ENCODE measurements at places on chromosomes 1 and 21.

- DNase-seq: no peak
These were observed 477.1 kb upstream of the VAMP3 start for GRCh38 chr1:7293702-7294629.

GRCh38 chr1:190104961-190105360, 372.7 kb downstream of the BRINP3 start:
- no peak for DNase-seq

GRCh38 chr1:10825592-10825991, 29.1 kb upstream of the CASZ1 start:
- no peak for DNase-seq

DNA sequence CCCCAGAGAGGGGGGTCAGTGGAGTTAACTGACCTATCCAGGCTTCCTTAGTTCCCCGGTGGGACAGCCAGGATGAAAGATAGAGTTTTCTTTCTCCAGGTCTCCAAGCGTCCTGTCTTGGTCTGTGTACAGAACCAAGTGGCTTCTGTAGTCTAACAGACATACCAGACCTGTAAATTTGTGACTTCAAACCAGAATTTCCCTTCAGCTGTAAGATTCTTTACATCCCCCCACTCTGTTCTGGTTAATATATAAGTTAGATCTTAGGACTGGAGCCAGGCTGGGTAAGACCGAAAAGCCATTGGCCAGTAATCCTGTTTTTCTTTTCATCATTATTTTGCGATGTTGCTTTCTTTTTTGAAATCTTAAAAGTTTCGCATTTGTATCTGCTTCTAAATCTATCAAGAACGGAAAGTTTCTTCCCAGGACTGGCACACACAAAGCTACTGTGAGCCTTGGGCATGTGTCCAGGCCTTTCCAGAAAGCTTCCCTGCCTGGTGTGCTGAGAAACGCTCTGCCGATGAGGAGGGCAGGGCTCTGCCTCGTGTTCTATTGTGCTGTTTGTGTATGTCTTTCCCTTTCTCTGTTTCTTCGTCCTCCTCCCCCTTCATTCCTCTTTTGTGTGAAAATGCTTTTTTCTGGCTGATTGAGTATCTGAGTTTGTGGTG, 72.3 kb downstream of the RGL1 start:
- no peak for DNase-seq

DNA sequence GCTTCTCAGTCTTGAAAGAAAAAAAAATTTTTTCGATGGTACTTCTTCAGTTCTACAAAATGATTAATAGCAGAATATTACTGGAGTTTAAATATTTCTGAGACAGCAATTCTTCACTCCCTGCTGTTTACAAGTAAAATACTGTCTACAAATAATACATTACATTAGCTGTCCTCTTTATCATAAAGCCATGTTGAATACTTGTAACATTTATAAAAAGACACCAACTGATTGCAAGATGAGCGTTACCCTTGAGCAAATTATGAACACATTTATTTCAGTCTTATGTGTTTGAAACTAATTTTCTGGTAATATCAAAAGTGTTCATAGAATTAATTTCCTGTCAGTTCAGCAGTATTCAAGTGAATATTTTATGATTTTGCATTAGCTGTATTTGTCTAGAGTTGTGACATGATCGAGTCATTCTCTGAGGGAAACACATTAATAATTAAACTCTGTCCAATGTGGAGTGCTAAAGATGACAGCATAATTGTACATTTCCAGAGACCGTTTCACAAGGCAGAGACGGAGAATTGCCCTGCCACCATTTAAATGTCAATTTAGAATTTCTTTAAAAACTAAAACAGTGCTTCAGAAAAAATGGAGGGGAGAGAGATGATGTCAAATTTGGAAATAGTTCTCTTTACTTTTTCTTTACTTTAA, 1359.0 kb upstream of the ADGRL4 start:
- DNase-seq: no peak

- DNase-seq: no peak
These were observed at the start of gene VCAM1 for GRCh38 chr1:100719490-100719889. Gene VCAM1 (plus strand): TSS chr1:100719742. CDS start chr1:100719861, 119 bp downstream.

DNA sequence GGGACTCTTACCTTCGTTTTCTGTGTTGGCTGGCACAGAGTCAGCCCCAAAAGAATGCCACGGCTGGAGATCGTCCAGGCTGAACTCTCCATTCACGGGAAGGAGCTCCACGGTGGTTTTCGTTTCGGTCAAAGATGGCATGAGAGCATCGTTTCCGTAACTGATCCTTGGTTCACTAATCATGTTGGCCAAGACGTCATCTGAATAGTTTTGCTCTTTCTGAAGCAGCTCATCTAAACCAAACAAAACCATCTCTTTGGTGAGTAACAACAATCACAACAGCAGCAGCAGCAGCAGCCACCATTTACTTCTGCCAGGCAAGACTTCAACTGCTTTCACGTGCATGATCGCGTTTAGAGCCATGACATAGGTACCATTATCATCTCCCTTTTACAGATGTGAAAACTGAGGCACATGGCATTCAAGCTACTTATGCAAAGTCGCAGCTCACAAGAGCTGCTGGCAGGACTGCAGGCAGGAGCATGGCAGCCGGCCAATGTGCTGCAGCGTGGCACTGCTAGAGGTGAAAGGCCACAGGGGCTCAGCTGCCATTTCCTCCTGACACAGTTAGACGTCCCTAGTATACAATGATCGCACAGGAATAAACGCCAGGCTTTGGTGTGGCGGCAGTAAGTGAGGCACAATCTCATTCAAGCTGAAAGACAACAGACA, 177.1 kb downstream of the GABPA start:
- no peak for DNase-seq

Data from activated CD4-positive, alpha-beta T cell treated with anti-CD3 and anti-CD28 coated beads, Interleukin-2, amount 50 U/mL, for 1 hour (primary cell).